ENCODE measurements at places on chromosomes 12 and 14.

GRCh38 chr14:54462048-54462447, 20.9 kb upstream of the CNIH1 start:
- no peak for DNase-seq

GRCh38 chr14:20614038-20614840, 23.1 kb upstream of the RNASE12 start:
- DNase-seq = no peak

- no peak for DNase-seq
These were observed 43.6 kb downstream of the HCAR2 start for GRCh38 chr12:122659579-122659978.

GRCh38 chr12:49887091-49887490, 16.6 kb downstream of the FAIM2 start:
- DNase-seq = no peak

DNA sequence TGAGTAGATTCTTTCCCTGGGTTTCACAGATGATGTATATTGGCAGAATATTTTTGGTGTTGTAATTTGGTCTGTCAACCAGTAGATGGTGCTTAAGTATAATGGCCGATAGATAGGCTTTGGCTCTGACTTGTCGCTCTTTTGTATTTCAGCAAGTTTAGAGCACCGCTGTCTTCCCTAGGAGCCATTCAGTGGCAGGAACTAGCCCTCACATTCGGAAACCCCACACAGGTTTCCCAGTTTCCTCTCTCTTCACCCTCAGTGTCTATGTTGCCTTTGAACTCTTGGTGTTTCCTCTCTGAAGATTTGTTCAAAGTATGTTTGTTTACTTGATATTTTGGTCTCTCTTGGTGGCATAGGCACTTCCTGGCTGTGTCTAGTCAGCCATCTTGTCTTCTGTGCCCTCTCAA, 102.2 kb downstream of the GPHN start:
- no peak for DNase-seq

DNA sequence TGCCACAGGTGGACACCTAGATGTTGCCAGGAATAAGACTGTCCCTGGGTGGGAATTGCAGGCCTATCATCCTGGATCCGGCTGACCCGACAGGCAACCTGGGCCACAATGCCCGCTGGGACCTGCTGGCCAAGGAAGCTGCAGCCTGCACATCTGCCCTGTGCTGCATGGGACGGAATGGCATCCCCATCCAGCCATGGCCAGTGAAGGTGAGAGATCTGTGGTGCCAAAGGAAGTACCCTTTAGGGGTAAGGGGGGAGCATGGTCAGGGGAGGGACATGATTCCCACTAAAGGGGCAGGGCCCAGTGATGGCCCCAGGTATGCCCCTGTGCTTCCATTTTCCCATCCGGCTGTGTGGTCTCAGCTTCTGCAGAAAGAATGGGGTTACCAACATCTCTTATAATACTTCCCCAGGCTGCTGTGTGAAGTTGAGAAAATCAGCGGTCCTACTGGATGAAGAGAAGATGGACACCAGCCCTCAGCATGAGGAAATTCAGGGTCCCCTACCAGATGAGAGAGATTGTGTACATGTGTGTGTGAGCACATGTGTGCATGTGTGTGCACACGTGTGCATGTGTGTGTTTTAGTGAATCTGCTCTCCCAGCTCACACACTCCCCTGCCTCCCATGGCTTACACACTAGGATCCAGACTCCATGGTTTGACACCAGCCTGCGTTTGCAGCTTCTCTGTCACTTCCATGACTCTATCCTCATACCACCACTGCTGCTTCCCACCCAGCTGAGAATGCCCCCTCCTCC, 8.6 kb upstream of the OAS2 start:
- DNase-seq = no peak

- no peak for DNase-seq
These were observed 7.4 kb upstream of the BEGAIN start for GRCh38 chr14:100594625-100594951.

GRCh38 chr14:30227876-30228275, 300.2 kb upstream of the PRKD1 start:
- no peak for DNase-seq

DNA sequence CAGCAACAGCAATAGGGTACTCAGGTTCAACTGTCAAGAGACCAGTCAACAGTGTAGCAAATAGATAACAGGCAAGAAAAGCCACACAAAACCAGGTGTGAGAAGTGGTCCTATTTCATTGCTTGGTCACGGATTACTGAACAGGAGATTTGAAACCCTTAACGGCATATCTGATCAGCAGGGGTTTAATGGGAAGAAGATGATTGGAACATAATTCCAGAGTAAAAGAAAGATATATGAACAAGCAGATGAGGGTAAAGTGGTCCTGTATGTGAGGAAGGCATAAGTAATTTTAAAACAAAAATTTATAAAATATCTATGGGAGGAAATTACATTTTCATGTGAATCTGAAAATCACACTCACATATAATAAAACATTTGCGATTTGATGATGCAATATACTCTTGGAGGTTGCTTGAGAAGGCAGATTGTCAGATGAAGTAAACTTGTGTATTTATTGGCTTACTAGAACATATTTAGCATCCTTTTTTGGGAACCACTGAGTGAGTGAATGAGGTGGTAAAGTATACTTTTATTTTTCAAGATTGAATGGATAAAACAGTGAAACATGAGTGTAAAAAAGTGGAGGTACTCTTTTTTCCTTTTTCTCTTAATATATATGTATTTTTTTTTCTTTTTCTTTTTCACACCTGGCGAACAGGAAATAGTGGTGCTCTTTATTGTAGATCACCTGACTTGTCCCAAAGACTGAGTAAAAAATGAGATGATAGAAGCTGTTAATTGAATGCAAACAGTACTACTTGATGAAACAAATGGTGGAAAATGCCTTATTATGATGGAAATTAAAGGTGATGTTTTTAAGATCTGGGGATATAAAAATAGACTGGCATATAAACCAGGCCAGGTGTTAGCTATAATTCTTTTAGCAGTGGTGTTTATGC, 21.6 kb upstream of the SDR39U1 start:
- DNase-seq = no peak

- DNase-seq = no peak
These were observed 33.5 kb downstream of the TEAD4 start for GRCh38 chr12:2992724-2993123.
